HEK293T (cell line): ENCODE measurements at places on chromosomes 5 and 9.

DNA sequence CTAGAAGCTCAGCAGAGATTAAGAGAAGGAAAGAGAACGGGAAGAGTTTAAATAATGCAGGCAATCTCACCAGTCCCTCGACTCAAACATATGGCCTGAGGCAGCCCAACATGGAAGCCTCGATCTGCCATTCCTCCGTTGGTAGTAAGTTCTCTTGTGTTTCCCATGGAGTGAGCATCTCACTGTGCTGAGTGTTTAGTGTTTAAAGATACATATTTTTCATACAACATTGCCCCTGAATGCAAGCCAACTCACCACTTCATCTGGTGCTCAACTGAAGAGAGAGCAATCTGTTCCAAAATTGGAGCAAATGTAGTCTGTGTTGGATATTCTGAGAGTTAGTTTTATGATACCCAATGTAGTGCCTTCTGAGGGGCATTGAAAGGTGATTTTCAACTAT, 171.5 kb upstream of the ATP10B start:
- no peak for DNase-seq

- DNase-seq, result no peak
Observed at GRCh38 chr5:111649516-111649915, 107.5 kb downstream of the NREP start.

DNA sequence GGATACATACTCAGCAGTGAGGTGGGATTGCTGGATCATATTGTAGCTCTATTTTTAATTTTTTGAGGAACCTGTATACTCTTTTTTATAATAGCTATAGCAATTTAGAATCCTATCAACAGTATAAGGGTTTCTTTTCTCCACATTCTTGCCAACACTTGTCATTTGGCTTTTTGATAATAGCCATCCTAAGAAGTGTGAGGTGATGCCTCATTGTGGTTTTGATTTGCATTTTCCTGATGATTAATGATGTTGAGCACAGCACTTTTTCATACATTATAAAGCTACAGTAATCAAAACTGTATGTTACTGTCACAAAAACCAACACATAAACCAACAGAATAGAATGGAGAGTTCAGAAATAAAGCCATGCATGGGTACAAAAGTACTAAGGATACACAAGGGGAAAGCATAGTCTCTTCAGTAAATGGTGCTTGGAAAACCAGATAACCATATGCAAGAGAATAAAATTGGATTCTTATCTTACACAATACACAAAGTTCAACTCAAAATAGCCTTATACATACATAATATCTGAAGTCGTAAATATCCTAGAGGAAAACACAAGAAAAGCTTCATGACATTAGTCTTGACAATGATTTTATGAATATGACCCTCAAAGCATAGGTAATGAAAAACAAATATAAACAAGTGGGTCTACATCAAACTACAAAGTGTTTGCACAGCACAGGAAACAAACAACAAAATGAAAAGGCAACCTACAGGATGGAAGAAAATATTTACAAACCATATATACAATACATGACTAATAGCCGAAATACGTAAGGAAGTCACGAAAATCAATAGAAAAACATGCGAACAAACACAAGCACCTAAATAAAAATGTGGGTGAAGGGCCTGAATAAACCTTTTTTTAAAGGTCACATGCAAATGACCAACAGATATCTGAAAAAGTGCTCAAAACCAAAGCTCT, 287.8 kb upstream of the DAB2 start:
- no peak for DNase-seq

- no peak for DNase-seq
Observed at GRCh38 chr5:6159832-6160430, 218.4 kb downstream of the MED10 start.

DNA sequence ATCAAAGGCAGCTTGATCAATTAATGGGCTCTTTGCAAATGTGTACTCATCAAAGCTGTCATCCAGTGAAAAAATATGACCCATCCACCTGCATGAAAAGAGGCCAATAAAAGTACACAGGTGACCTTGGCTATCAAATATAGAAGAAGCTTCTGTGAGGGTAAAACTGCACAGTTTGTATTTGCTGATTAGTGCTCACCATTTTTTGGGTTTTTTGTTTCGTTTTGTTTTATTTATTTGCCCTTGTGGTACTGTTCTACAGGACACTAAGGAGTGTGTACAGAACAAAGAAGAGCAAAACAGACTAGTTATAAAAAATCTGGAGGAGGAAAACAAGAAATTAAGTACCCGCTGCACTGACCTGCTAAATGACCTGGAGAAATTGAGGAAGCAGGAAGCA, 101.3 kb downstream of the CNTLN start:
- DNase-seq, result no peak

- DNase-seq, result no peak
Observed at GRCh38 chr5:179860301-179860700, 1.7 kb upstream of the MRNIP start.

DNA sequence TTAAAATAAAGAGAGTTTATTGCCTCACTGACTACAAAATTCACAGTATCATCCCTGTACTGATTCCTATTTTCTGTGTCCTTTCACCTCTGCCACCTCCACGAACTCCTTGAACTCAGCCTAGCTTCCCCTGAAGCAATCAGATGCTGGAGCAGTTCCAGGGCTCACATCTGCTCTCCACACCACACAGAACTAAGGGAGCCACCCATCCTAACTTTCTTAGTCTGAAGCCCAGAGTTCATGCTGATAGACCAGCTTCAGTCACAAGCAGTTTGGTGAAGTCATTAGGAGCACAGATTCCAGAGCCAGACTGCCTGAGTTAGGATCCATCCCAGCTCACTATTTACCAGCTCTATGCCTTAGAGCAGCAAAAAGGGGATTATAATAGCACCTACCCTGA, 15.6 kb upstream of the EPB41L4A start:
- DNase-seq, result no peak

- no peak for DNase-seq
Observed at GRCh38 chr9:4973246-4973645, 11.8 kb upstream of the JAK2 start.

GRCh38 chr9:89862316-89862715, 257.5 kb downstream of the GADD45G start:
- no peak for DNase-seq

GRCh38 chr9:112873773-112874405, 16.8 kb downstream of the SLC46A2 start:
- no peak for DNase-seq

- no peak for DNase-seq
Observed at GRCh38 chr5:159912033-159912800, 4.1 kb upstream of the ADRA1B start.

DNA sequence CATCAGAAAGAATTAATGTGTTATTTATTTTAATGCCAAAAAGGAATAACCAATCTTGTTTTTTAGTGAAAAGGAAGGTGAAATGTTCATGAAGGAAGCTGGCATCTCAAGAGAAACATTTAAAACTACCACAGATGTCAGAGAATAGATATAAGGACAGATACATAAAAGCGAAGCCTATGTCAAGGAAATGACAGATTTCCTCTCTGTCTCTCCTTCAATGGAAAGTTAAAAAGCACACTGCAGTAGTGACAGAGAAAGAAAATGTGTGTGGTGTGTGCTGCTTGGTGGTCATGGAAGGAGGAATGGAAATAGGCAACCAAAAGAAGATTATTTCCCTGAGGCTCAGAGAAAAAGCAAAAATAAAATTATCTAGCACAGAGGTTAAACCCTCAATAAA, 9.2 kb downstream of the WNT8A start:
- no peak for DNase-seq

DNA sequence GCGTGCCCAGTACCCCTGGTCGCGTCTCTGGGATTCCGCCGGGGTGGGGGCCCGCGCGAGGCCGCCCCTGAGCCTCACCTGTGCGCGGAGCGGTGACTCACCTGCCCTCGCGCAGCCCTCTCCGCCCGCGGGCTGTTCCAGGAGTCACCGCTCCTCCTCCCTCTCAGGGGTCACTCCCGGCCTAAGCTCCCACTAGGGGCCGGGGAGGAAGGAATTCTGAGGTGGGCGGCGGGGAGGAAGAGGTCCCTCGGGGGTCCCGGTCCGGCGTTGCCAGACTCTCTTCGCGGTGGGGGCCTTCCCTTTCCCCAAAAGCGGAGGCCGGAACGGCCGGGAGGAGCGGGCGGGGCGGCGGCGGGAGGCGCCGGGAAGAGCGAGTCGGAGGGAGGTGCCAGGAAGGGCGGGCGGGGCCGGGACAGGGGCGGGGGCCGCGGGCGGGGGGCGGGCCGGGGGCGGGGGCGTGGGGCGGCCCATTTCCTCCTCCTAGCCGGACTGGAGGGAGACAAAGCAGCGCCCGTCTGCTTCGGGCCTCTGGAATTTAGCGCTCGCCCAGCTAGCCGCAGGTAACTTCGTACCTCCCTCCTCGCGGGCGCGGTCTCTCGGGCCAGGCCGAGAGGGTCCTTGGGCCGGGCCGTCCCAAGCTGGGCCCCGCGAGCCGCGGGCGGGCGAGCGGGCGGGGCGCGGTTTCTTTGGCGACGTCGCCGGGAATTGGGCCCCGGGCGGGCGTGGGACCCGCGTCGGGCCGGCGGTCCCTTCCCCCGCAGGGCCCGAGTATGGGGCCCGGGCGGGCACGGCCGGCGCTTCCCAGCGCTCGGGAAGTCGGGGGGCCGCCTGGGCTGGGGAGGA, at the start of gene CTNNA1:
CTNNA1 (plus strand) TSS at position 475 of the 843 bp plus-strand sequence. CDS start 28,500 bp downstream, outside the sequence.
- peak; percentile 87 for DNase-seq

GRCh38 chr9:93431539-93432105, 19.9 kb upstream of the FAM120A start:
- DNase-seq, result no peak

DNA sequence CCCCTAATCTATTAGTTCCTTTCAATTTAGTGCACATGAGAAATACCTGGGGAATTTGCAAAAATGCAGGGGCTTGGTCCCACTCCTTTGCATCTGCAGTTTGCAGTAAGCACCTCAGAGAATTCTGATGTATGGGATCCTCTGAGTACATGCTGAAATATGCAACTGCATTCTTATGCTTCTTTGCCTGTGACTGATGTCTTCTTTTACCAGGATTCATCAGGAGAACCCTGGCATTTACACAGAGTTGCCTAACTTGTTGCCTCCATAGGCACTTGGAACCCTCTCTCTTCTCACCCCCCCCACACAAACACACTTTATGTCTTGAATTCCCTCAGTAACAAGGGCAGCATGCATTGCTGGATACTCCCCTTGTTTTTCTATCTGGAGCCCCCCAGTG, 173.1 kb downstream of the KDM4C start:
- no peak for DNase-seq

- DNase-seq, result no peak
Observed at GRCh38 chr9:101081641-101082040, 53.1 kb downstream of the PLPPR1 start.

DNA sequence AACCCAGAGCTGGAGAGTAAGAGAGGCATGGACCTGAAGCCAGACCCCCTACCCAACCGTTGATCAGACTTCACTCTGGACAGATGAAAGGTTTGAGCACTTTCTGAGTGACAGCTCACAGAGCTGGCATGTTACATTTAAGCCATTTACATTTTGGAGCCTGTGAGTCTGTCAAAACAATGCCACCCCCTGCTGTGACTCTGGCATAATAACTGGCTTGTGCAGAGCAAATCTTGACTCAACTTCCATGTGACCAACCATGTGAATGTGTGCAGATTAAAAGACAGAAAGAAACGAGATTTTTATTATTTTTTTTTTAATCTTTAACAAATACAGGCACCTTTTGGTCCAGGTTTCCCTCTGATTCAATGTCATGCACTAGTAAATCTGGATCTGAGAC, 48.5 kb downstream of the MFAP3 start:
- DNase-seq, result no peak
